ENCODE measurements at places on chromosomes 7 and 10.

GRCh38 chr10:131758939-131759301 is 141.9 kb upstream of the PPP2R2D start:
- DNase-seq = no peak

GRCh38 chr10:35644050-35644950 is 2.2 kb upstream of the FZD8 start:
- DNase-seq = no peak

DNA sequence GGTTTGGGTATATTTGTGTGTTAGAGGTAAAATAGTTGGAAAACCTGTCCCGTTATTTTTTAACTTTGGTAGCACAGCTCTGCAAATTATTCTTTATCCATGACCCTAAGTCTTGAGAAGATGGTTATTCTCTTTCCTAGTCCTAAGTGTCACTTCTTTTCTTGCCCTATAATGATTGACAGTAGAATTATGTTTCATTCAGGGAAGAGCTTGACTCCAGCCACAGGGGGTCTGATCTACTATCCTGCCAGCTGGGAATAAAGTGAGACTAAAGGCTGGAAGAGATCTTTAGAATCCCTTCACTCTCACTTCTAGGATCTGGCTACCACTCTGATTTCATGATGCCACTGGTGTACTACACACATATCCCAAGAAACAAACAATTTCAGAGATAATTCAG is 90.4 kb downstream of the PHTF2 start:
- no peak for DNase-seq

- DNase-seq = no peak
Observed at GRCh38 chr10:60821656-60822055, 43.4 kb downstream of the CDK1 start.

Measured in T-helper 1 cell (primary cell).